Activated CD8-positive, alpha-beta T cell treated with anti-CD3 and anti-CD28 coated beads, Interleukin-2, amount 10 ng/mL, durations not matched to agents 7 days and 5 days (primary cell): ENCODE measurements at places on chromosomes 16 and 17. TPM values are rescaled to one million over a fixed set of nuclear protein-coding genes. Genes with fewer than 3 reads are reported as not detected.

Gene HSD11B2
- not detected for total RNA-seq

Gene MIEF2
- total RNA-seq: 9.0 TPM

Gene RNF227
- 4.2 TPM for total RNA-seq

Gene CLEC3A
- total RNA-seq: not detected

Gene SCIMP
- not detected for total RNA-seq

Gene OR1A2
- not detected for total RNA-seq

Gene NEUROD2
- total RNA-seq: not detected

Gene GP1BA
- total RNA-seq: not detected
